ENCODE measurements at places on chromosomes 6 and 20.

- DNase-seq: no peak
These were observed 173.9 kb downstream of the LMBRD1 start for GRCh38 chr6:69622924-69623323.

DNA sequence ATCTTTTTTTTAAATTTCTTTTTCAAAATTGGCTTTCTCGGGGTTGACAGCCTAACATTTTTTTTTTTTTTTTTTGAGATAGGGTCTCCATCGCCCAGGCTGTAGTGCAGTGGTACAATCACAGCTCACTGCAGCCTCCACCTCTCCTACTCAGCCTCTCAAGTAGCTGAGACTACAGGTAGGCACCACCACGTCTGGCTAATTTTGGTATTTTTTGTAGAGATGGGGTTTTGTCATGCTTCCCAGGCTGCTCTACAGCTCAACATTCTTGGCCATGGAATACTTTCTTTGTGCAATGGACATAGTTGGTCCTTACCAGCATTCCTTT, 6.4 kb upstream of the CTNNBL1 start:
- DNase-seq: no peak

GRCh38 chr6:108186226-108186625, 20.4 kb downstream of the NR2E1 start:
- DNase-seq: no peak

- DNase-seq: no peak
These were observed 87.2 kb upstream of the ADTRP start for GRCh38 chr6:11865680-11866300.

Data from NCI-H2029 treated with DMSO at 0.1 percent for 48 hours (cell line).